AG09309 (cell line): ENCODE measurements at places on chromosomes 2 and 18.

DNA sequence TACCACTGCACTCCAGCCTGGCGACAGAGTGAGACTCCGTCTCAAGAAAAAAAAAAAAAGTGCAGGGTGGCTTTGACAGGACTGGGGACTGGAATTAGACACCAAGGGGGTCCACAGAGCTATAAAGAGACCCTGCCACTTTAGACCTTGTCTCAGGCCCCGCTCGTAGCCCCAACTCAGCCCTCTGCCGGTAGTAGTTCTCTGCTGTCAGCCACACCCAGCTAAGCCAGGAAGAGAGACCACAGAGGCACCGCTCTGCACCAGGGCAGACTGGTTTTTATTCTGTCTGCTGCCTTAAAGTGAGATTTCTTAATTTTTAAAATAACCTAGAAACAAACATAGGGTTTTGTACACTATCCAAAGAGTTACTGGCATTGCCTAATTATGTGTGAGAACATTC lies 66.0 kb downstream of the STEAP3 start:
- no peak for DNase-seq

GRCh38 chr2:74843433-74843832 lies 9.5 kb downstream of the HK2 start:
- no peak for DNase-seq

- DNase-seq = no peak
These were observed 35.5 kb downstream of the SCN2A start for GRCh38 chr2:165274698-165275097.

DNA sequence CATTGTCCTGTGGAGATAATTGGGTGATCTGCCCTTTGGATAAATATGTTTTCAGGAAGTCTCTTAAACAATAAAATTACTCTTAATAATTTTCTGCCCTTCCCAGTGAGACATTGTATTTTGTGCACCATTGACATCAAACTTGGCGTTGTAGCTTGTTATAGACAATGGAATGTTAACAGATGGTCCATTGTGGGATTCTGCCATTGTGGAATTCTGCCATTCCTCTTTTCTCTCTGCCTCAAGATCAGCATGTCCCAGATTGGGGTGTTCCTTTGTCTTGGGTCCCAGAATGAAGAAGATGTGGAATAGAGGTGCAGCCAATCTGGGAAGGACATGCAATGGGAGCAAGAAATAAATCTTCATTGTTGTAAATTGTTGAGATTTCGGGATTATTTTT lies 15.1 kb upstream of the LDAH start:
- no peak for DNase-seq

DNA sequence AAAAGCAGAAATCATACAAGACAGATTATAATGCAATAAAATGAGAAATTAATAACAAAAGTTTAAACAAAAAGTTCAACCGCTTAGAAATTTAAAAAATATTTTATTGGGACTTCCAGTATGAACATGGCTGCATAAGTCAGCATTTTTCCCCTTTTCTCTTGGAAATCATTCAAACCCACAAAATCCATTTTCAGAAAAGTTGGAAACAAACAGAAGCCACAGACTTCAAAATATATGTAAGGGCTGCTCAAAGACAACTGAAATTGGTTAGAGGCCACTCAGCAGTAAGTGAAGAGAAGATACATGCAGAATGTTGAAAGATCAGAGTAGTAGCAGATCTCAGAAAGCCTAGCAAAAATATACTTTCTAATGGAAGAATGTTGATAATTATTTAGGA lies 194.0 kb downstream of the DYSF start:
- no peak for DNase-seq

- DNase-seq = no peak
These were observed 75.2 kb downstream of the LBH start for GRCh38 chr2:30306522-30306921.
